HT-29 (cell line): ENCODE measurements at places on chromosomes 2 and 18. TPM values are rescaled to one million over a fixed set of nuclear protein-coding genes. Genes with fewer than 3 reads are reported as not detected.

DNA sequence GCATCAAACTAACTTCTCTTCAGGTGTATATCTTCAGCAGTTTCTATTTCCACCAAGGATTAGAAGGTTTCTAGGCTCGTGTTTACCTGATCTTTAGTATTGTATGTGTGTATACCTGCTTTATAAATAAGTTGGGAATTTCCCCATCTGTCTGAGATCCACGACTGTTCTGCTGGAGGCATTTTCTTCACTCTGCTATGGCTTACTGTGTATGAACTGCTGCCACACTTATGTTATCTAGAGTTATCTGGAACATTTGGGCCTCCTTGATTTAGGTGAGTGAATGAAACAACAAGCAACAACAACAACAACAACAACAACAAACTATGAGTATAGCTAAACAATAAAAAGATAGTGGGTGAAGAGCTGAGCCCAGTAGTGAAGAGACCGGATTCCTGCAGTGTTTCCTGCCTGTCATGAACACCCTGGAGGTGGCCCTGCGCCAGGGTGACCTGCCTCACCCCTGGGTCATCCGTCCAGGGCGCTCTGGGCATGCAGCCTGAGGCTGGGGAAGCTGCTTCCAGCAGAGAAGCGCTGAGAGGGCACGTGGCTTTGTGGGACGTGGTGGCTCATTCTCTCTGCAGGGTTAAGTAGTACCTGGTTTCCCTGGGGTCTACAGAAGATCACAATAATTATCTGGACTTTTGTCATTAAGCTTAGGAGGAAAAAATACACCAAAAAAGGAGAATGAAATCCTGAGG, 56.1 kb upstream of the GATA6 start:
- DNase-seq, result no peak

DNA sequence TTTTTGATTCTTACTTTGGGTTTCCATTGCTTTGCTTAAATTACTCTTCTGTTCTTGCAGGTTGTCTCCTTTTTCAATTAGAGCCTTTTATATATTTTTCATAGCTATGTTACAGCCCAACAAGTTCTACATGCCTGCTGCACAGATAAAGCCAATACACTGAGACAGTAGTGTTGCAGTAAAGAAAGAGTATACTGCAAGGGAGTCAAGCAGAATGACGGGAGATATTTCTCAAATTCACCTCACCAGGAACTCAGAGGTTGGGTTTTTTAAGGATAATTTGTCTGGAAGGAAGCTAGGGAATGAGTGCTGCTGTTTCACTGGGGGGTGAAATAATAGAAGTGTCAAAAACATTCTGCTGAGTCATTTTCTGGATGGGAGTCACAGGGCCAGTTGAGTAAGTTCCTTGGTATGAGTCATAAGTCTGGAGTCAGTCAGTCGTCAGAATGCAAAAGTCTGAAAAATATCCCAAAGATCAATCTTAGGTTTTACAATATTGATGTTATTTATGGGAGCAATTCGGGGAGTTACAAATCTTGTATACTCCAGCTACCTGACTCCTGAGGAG, 193.0 kb upstream of the RGPD4 start:
- no peak for DNase-seq

GRCh38 chr2:26412091-26412673, 10.5 kb downstream of the DRC1 start:
- DNase-seq, result no peak

GRCh38 chr2:46363535-46364170, 66.4 kb downstream of the EPAS1 start:
- DNase-seq, result no peak

DNA sequence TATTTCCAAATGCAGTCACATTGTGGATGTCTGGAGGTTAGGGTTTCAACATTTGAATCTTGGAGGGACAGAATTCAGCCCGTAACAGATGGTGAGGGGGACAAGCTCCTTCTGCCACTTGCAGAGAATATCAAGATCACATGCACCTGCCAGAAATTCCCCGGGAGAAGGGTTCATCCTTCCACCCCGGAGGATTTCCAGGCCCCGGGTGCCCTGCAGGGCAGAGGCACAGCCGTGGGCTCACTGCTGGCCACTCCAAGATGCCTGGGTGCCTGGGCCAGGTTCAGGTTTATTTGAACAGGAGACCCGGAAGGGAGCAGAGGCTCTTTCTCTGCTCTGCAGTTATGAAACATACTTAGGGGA, 38.2 kb upstream of the MGAT4A start:
- DNase-seq, result no peak

DNA sequence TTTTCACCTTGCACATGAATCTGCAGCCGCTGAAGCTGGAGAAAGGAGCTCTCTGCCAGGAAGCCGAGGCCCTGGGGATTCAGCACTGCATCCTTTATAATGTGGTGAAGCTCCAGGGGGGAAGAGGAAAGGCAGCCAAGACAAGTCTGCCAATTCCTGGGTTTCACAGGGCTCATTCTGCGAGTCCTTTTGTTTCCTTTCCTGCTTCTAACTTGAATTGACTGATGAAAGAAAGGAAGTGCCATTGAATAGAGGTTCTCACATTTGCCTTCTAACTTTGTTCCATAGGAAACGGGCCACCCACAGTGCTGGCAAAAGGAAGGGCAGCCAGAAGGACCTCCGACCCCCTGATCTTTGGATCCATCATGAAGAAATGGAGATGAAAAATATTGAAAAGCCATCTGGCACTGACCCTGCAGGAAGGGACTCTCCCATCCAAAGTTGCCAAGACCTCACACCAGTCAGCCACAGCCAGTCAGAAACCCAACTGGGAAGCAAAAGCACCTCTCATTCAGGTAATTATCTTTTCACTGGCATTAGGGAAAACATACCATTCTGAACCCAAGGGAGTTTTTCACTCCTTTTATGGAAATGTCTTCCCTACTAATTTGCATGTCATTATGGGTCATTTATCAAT, 765.4 kb downstream of the MBD2 start:
- DNase-seq, result no peak

DNA sequence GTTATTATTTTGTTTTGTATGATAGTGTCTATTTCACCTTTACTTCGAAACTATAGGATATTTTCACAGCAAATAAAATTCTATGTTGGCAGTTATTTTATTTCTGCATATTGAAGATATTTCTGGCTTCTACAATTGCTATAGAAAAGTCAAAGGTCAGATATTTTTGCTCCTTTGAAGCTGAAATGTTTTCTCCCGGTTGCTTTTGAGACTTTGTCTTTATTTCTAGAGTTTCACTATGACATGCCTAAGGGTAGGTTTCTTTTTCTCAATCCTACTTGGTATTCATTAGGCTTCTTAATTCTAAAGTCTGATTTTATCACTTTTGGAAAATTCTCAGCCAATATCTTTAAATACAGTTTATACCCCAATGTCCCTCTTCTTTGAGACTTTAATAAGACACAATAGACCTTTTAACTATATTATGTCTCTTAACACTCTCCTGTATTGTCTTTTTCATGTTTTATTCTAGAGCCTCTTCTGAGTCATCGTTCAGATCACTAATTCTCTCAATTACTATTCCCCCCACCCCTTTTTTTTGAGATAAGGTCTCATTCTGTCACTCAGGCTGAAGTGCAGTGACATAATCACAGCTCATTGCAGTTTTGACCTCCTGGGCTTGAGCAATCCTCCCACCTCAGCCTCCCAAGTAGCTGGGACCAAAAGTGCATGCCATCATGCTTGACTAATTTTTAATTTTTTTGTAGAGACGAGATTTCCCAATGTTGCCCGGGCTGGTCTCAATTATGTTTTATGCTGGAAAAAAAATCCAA, 50.5 kb downstream of the USP37 start:
- no peak for DNase-seq

DNA sequence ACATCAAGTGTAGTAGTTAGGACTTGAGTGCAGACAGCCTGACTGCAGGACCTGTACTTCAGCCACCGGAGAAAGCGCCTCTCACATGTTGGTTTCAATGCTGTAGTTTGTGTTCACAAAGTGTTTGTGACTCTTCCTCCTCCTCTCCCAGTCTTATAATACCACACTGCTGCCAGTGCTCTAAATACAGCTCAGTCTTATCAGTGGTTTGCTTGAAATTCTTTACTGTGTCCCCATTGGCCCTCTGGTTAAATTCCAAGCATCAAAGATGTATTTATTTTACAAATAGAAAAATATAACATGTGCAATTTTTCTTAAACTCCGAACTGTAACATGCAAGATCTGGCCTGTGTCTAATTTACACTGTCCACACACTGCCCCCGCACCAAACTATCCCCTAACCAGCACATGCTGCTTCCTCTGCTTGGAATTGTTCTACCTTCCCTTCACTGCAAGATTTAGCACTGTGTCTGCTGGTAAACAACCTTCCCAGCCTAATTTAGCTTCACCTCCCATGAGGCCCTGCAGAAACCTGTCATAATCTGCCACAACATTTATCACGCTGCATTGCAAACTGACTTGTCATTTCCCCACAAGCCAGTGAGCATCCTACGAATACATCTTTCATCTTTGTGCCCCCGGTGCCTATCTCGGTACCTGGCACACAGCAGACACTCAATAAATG, 77.1 kb downstream of the SUMO1 start:
- DNase-seq, result no peak

DNA sequence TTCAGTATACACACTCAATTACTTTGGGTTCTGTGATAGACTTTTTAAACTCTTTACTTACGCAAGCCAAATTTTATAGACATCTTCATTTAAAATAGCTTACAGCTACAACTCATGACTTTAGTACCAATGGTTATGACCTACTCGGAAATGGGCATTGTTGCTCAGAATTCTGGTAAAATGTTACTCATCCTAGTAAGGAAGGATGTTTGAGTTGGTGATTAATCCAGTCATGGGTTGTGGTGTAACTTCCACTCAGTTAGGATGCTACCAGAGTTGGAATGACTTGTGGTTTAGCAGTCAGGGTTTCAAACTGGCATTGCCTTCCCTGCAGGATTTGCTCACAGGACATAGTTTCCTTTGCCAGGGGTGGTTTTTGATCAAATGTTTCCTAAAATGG, 7.4 kb upstream of the NPC1 start:
- no peak for DNase-seq

DNA sequence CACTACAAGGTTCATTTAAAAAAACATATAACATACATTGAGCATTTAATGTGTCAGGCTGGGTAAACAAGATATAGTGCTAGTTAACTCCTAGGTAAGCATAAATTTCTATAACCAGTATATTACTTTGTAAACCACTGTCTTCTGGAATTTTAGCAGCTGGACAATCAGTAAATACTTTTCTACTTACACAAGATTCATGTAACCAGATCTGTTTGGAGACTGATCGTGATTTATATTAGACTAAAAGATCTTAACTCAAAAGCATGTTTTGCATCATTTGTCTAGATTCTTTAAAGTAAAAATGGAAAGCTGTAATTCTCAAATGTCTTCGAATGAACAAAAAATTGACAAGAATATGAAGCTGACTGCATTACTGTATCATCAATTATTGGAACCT, 941 bp upstream of the SGO2 start:
- DNase-seq, result no peak

DNA sequence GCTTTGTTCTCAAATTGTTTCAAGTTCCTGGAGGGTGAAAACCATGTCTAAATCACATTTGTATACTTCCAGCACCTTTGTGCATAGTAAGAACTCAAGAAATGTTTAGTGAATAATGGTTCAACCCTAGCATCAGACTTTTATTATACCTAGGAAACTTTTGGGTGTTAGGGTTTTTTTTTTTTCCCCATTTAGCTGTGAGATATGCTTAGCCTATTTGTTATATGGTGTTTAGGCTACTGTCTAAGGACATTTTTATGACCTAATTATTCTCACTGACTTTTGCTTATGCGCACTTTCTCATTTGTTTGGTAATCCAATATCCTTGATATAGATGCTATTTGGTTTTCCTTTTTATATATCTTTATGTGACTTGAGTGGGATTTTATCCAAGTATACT, 164.7 kb downstream of the PHLPP1 start:
- no peak for DNase-seq

DNA sequence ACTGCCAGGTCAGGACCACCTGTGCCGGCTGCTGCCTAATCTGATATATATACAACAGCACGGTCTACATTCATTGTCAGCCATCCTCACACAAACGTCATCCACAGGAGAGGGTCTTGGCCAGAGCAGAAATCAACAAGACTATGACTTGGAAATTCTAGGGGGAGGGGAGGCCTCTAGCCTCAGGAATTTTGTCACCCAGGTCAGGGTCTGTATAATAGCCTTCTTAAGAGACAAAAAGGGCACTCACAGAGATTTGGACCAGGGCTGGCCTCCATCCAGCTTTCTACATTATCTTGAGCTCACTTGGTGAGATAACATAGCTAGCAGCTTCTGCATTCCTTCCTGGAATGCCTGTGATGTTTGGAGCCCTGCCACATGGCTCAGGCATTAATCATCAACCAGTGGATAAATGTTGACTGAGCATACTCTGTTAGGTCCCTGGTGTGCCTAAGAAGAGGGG, 50.4 kb upstream of the CTIF start:
- peak; percentile 63 for DNase-seq

DNA sequence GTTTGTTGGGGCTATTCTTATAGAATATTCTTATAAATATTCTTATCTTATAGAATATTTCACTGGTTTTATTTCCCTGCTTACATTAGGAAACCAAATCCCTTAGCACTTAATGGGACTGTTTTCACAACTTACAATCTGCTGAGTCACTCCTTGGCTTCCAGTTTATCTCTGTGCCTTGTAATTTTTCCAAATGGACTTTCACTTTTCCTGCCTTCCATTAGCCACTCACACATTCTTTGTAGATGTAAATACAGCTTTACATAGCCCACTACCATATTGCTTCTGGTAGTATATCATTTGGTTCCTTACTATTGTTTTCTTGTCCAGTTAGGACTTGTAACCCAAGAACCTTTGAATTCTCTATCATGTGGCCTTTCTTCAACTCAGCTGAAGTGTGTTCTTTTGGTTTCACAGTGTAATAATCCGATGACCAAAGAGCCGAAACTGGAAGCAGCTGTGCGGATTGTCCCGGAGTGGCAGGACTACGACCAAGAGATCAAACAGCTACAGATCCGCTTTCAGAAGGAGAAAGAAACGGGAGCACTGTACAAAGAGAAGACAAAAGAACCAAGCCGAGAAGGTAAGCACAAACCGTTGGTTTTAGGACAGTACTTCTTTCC, 96.1 kb downstream of the UGGT1 start:
- DNase-seq, result peak; percentile 16

ZC3H8 gene
- total RNA-seq, result 4.0 and 5.9 TPM in 2 replicates

TEKT4 gene
- total RNA-seq, result not detected in 2 replicates

MOGAT1 gene
- not detected in 2 replicates for total RNA-seq

IL36B gene
- not detected in 2 replicates for total RNA-seq

UGT1A9 gene
- 3.2 and 6.7 TPM in 2 replicates for total RNA-seq

RSAD2 gene
- 0.78 and 1.6 TPM in 2 replicates for total RNA-seq

VWA3B gene
- total RNA-seq, result not detected in 2 replicates

C2orf66 gene
- total RNA-seq, result not detected in 2 replicates

INPP5D gene
- 26.9 and 28.6 TPM in 2 replicates for total RNA-seq
